ENCODE measurements at places on chromosomes 7 and 10.

GRCh38 chr7:112726076-112726475 is 64.1 kb downstream of the TMEM168 start:
- DNase-seq: no peak

GRCh38 chr10:129029051-129029450 is 438.0 kb upstream of the MGMT start:
- no peak for DNase-seq

DNA sequence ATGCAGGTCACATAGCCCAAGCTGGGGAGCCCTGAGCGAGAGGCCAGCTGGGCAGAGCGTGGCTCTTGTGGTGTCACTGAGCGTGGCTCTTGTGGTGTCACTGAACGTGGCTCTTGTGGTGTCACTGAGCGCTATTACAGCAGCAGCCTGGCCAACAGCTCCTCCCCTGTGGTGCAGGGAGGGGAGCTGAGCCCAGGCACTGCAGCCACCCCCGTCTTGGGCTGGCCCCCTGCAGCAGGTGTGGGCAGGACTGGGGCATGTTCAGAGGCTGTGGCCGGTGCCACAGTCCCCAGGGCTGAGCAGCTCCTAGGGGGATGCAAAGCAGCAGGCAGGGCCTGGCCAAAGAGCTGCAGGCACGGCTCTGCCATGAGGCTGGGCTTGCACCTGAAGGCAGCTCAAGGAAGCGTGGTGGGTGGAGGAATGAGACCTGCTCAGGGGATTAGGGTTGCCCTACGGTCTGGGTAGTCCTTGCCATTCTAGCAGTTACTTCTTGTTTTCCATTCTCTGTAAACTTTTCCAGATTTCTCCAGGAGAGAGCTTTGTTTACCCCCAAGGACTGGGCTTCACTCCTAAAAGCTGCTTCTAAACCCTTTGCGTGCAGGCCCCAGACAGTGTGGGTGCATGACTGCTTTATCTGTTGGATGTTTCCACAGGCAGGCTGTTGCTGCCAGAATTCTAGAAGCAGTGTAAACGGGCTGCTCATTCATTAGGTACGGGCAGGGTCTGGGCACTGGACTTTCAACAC is 29.2 kb downstream of the ZNF783 start:
- no peak for DNase-seq

DNA sequence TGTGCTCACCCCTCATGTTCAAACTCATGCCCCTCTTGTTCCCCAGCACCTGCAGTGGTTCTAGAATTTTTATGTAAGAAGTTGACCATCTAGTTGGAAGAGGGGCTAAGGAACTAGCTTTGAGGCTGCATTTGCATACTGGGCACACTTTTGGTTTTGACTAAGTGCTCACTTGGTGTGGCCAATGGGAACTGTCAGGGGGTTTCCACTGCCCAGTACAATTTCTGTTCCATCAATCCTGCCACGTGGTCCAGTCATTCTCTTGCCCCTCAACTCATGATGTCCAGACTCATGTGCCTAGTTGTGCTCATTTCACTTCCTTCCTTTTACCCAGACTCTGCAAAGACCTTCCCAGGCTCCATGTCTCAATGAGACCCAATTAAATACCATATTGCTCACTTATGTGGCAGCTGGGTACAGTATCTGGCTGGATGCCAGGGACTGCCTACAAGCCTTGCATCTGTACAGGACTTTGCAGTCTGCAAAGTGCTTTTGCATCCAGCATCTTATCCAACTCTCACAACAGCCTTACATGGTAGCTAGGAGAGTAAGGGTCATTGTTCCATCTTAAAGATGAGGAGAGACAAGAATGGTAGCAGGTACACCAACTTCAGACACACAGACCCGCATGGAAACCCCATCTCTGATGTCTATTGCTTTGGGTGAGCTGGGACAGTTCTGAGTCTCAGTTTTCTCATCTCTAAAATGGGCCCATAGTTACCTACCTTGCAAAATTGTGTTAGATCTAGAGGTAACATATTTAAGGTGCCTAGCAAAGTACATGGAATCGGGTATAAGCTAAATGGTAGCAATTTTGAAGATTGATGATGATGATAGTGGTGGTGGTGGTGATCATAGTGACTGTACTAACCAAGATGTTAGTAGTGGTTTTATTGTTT is 30.1 kb upstream of the KCNMA1 start:
- no peak for DNase-seq

- no peak for DNase-seq
These were observed 8.1 kb downstream of the CYP26A1 start for GRCh38 chr10:93081834-93082233.

GRCh38 chr10:116049158-116049973 is 223.6 kb downstream of the GFRA1 start:
- no peak for DNase-seq

DNA sequence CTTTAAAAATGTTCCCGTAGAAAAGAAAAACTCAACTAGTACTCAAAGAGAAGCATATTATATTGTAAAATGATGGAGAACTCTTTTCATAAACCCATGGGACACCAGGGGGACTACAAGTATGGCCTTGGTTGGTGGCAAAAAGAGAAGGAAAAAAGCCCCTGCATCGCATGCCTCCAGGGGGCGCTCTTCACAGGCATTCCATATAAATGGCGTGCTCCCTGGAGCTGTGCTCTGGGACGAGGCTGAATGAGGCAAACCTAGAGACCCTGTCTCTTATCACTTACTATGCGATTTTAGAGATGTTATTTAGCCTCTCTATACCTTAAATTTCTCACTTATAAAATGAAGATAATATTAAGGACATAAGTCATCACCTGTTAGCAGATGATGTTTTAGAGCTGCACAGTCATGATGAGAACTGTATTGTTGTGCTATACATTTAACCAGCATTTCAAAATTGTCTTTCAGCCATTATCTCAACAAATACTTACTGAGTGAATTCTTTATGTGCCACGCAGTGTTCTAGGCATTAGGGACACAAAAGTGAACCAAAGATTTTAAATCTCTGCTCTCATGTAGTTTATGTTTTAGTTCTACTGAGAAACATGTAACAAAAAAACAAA is 105.8 kb downstream of the ARHGAP21 start:
- DNase-seq: peak; percentile 3

GRCh38 chr7:42431873-42432272 is 194.9 kb upstream of the GLI3 start:
- DNase-seq: no peak

DNA sequence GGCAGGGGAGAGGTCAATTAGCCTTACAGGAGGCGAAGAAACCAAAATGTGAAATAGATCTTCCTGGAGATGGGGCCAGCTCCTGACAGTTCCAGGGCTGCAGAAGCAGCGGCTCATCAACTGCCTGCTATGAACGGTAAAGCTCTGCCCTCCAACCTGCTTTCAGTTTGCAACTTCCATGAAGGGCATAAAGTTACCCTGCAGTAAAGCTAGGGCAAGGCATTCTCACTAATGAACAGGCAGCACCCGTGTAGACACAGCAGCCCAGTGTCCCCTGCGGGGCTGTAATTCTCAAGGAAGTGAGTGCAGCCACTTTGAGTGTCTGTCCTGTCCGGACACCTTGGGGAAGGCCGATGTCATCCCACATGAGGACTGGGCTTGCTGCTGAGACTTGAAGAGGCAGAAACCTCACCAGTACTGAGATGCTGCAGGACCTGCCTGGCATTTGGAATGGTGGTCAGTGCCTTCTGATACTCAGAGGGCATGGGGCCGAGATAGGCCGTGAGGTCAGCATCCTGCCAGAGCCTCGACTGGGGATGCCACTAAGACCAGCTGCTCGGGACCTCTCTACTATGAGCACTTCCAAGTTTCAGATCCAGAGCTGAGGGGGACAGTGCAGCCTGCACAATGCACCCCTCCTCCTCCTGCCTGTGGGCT is 26.1 kb upstream of the C10orf53 start:
- DNase-seq: no peak

DNA sequence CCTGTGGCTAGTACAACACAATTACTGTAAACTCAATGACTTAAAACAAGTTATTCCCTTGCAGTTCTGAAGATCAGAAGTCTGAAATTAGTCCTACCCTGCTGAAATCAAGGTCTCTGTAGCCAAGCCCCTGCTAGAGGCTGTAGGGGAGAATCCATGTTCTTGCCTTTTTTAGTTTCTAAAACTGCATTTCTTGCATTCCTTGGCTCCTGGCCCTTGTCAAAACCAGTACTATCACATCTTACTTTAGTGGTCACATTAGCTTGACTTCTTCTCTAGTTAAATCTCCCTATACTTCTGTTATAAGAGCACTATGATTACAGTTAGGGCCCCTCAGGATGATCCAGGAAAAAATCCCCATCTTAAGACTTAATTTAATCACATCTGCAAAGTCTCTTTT is 567.0 kb downstream of the GFRA1 start:
- DNase-seq: no peak

DNA sequence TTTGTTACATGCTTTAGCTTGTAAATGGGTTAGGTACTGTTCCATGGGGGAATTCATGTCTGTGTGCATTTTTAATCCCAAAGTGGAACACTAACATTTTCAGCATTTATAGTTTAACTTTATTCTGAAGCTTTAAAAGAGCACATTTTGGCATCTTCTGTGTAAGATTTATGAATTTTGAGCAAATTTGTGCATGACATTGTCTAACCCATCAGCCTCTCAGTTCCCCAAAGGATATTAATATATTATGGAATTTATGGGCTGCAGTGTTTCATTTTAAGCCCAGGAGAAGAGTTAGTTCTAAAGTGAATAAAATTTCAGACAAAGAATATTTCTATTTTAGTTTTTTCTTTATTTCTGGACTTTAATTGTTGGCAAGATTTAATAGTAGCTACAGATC is 421.4 kb downstream of the PLXDC2 start:
- DNase-seq: no peak

GRCh38 chr7:23514755-23515154 is 17.0 kb downstream of the TRA2A start:
- no peak for DNase-seq

DNA sequence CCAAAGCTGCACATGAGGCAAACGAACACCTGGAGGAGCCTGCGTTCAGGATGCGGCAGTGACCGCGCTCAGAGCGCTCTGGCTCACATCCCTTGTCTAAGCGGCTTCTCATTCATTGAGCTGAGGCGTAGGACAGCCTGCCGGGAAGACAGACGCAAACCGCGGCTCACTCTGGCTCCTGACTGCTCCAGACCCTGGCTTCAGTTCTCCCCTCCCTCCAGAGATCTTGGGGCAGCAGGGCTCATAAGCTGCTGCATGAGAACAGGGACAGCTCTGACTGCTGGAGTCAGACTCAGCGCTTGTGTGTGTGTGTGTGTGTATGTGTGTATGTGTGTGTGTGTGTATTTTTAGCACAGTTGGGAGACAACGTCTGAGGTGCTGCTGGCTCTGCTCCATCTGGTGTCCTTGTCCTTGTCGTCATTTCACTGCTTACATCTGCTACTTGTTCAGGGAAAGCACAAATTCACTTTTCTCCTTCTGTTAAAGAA is 15.8 kb upstream of the LYZL2 start:
- peak; percentile 17 for DNase-seq

DNA sequence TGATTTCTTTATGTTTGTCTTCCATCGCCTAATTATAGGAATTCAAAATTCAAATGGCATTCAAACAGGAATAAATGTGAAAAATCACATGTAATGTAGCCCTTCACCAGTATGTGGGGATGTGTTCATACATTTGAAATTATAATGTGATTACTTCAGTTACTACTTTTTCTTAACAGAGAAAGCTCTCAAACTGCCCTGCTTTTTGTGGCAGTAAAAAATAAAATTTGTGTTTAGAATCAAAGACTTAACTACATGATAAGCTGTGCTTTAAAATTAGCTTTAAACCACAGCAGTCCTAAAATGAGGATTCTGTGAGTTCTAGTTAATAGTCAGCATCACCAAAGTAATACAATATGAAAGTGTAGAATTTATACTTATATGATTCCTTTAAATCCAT is 7.8 kb upstream of the HERC4 start:
- DNase-seq: no peak

DNA sequence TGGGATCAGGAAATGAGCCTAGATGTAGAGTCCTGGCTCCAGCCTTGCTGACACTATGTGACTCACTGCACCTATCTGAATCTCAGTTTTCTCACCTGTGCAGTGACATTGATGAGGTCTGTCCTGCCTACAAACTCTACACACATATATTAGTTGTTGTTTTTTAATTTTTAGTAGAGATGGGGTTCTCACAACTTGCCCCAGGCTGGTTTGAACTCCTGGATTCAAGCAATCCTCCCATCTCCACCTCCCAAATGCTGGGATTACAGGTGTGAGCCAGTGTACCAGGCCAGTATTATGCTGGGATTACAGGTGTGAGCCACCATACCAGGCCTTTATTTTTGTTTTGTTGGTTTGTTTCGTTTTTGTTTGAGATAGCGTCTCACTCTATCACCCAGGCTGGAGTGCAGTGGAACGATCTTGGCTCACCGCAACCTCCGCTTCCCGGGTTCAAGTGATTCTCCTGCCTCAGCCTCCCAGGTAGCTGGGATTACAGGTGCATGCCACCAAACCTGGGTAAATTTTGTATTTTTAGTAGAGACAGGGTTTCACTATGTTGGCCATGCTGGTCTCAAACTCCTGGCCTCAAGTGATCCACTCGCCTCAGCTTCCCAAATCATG is 11.8 kb upstream of the DDIT4 start:
- DNase-seq: no peak

DNA sequence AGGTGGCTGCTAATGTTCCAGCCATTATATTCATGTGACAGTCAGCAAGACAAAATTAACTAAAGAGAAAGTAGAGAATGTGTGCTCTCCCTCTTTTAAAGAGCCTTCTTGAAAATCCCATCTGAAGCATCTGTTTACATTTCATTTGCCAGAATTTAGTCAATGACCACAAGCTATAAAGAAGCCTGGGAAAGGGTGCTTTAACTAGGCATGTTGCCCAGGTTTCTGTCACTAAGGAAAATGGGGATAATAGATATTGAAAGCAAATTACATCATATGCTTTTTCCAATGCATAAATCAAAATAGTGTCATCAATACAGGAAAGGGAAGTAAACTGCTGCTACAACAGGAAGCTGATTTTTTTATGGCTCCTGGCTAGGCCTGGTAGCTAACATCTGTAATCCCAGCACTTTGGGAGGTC is 67.7 kb downstream of the ELAPOR2 start:
- no peak for DNase-seq

GRCh38 chr10:127890832-127891334 is 1.9 kb downstream of the CLRN3 start:
- no peak for DNase-seq

GRCh38 chr7:130350945-130351790 is 6.6 kb downstream of the CPA5 start:
- DNase-seq: no peak

DNA sequence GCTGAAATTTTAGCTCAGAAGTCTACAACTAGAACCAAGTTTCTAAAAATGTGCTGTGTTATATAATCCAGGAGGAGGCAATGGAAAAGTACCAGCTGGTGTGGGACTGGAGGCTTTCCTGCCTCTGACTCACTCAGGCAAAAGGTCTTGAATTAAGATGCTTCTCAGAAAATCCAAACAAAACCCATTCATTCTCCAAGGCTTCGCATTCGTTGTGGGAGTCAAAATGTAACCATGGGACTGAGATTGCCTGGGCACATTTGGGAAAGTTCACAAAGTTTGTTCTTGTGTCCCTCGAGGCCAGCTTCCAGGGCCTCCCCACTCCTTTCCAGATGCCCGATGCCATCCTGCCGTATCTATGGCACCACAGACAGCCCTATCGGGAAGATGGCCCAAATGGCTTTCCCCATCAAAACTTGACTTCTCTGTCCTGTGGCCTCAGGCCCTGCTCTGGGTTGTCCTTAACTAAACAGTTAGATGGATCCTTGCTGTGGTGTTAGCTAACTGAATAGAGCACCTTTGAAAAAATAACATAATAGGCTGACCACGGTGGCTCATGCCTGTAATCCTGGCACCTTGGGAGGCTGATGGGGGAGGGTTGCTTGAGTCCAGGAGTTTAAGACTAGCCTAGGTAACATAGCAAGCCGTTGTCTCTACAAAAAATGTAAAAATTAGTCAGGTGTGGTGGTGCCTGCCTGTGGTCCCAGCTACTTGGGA is 180.5 kb downstream of the PFKFB3 start:
- DNase-seq: no peak
